ENCODE measurements at places on chromosomes 7 and 10.

DNA sequence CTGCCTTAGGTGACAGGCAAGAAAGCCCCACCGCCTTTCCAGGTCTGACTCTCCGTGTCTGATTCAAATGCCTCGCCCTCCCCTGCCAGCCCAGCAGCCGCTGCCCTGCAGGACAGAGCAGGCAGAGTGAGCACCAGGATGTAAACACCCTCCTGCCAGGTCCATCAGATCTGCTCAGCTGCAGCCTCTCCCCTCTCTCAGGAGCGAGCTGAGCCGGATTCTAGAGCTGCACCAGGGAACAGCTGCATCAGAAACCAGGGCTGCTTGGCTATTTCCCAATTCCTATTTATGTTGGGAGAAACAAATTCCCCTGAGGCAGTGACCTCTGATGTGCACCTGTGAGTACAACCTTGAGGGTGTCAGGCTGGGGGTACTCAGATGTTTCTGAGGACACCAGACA lies 121.5 kb upstream of the ZMIZ1 start:
- DNase-seq, result no peak

DNA sequence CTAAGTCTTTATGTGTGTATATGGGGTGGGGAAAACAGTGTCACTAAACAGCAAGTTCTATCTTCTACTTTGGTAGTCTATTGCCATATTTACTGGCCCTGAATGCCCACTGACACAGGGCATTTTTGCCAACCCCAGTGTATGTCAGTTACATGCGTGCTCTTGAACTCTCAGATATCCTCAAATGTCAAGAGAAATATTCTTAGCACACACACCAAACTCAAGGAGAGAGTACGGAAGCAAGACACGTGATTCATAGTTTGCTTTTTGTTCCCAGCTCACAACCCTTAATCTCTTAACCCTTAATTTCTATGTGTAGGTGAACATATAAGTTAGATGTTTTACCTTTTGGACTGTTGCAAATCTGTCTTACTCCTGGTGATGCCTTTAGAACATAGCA lies 39.3 kb downstream of the EPC1 start:
- no peak for DNase-seq

GRCh38 chr10:11448545-11449244 lies 162.8 kb downstream of the USP6NL start:
- no peak for DNase-seq

- no peak for DNase-seq
Measured at GRCh38 chr7:150408393-150409299, 29.5 kb downstream of the ZNF775 start.

GRCh38 chr10:127874671-127875448 lies 17.9 kb downstream of the CLRN3 start:
- no peak for DNase-seq

GRCh38 chr7:39247576-39247975 lies 269.9 kb downstream of the POU6F2 start:
- DNase-seq, result no peak

DNA sequence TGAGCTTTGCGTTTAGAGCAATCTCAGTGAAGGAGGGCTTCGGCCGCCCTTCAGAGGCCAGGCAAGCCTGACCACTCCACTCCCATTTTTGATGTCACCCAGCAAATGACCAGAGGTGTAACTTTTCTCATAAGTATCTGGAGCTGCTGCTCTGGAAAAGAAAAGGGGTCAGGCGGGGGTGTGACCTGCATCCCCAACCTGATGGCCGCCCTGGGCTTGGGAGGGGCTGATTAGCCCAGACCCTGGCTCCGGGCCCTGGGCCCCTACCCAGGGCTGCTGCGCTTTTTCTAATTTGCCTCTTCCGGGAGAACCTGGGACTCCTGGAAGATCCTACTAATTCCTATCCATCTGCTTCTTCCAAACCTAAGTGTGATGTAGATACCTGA lies 9.6 kb upstream of the EBF3 start:
- no peak for DNase-seq

DNA sequence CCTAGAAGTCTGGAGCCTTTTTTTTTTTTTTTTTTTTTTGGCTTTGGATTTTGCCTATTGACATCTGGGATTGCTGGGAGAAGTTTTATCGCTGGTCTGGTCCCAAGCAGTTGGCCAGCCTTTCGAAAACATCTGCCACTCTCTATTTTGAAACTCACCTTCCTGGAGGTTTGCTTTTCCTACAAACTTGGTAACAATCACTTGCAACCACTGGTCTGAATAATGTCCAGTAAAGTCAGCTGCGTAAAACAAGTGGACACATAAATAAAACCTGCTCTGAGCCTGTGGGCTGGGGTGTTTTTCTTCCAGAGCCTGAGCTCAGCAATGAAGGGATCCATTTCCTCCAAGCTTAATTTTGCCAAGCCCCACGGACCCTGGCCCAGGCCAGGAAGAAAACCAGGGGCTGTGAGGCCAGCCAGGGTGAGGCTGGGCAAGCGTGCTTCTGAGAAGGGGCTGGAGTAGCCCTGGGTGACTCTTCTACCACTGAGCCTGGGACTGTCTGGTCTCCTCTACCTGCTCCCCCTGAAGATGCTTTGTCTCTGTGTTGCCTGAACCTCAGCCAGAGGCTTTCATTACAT lies 202.2 kb downstream of the GFRA1 start:
- no peak for DNase-seq

- no peak for DNase-seq
Measured at GRCh38 chr10:128281861-128282260, 155.6 kb upstream of the MKI67 start.

- DNase-seq, result no peak
Measured at GRCh38 chr7:39535720-39536119, 30.5 kb upstream of the YAE1 start.

- DNase-seq, result no peak
Measured at GRCh38 chr7:16399265-16399831, 22.0 kb downstream of the CRPPA start.

DNA sequence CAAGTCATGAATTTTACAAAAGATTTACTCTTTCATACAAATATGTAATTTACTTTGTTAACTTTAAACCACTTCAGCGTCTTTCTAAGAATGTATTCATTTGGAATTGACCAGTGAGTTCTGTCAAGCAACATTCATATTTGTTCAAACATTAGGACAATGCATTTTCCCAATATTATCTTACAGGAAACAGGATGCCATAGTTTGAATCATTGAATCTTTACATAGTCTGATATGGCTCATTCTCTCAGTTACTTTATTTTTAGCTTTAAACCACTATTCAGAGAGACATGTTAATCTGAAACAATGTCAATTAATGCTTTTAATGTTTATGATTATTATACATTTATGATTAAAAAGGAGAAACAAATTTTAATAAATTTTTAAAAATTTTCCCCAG lies 21.1 kb upstream of the MEOX2 start:
- no peak for DNase-seq

- DNase-seq, result no peak
Measured at GRCh38 chr10:70967591-70968587, 79.5 kb upstream of the PCBD1 start.

DNA sequence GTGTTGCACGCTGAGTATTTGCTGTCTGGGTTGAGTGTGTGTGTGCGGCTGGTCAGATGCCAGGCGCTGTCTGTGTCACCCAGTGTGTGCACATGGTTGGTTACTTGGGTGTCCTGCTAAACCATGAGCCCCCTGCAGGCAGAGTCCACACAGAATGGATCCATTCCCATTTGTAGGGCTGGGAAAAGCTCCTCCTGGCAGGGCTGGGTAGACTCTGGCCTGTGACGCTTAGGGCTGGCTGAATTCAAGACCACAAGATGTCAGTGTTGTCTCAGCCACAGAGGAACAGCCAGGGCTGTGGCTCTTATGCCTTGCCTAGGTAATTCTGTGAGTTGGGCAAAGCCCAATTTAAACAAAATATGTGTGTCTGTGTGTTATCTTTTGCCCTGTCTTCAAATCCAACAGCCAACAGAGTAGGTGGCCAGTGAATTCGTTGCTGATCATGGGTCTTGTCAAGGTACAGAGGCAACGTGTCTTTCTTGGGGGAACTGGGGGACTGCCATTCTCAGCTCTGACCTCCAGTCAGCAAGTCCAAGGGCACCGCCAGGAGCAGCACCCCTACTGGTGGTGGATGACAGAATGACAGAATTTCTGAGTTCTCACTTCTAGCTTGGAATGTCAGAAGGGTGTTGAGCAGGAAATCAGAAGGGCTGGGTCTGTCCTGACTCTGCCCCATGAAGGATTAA lies 285.1 kb downstream of the CCSER2 start:
- DNase-seq, result no peak

GRCh38 chr10:18332048-18332447 lies 191.8 kb downstream of the CACNB2 start:
- no peak for DNase-seq

- DNase-seq, result no peak
Measured at GRCh38 chr10:26528715-26529393, 90.7 kb downstream of the APBB1IP start.

GRCh38 chr7:139105484-139105883 lies 4.0 kb downstream of the ZC3HAV1 start:
- no peak for DNase-seq

DNA sequence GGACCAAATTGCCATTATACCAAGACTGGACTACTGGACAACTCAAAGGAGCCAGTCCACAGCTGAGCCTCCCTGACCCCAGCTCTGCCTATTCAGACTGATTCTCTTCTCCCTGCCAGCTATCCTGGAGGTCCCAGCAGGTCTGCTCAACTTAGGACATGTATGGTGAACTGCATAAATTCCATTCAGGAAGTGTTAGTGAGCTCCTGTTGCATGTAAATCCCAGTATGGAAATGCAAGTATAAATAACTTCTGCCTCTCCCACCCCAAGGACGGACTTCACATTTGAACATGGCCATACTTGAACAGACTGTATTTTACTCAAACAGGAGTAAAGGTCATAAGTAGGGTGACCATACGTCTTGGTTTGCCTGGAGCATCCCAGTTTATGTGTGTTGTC lies 128.4 kb downstream of the CHCHD3 start:
- no peak for DNase-seq

DNA sequence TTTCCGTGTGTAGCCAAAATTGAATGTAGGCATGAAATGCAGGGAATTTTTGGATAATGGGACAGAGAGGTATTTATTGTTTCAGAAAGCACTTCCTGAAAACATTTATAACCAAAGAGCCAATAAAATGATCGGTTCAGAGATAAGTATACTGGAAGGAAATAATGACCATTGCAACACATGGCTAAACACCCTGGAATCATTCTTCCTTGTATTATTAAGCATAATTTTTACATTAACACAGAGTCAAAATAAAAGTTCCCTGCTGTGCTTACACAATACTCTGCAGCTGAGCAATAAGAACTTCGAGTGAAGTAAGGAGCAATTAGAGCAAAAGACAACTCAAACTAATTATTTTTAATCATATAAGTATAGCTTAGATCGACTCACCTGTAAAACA lies 648.3 kb downstream of the TNS3 start:
- DNase-seq, result no peak

GRCh38 chr10:129411393-129411705 lies 55.7 kb upstream of the MGMT start:
- DNase-seq, result no peak

- no peak for DNase-seq
Measured at GRCh38 chr10:88881320-88881719, 1.3 kb downstream of the STAMBPL1 start.

GRCh38 chr7:28397141-28397540 lies 15.2 kb upstream of the CREB5 start:
- no peak for DNase-seq

DNA sequence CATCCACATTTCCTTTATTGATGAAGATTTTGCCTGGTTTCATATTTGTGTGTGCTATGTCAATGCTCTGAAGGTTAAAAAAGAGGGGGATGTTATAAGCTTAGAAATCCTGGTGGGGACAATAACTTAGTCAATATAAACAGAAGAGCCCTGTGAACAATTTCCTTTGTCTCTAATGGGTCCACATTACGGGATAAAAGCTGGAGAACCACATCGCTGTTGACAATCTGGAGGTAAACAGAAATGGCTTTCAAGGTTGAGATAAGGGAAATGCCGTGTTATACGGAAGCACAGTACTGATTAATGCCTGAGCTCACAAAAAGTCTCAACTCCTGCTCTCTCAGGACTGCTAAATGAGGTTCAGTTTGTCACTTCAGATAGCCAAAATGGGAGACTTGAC lies 16.8 kb downstream of the ASAH2 start:
- no peak for DNase-seq

DNA sequence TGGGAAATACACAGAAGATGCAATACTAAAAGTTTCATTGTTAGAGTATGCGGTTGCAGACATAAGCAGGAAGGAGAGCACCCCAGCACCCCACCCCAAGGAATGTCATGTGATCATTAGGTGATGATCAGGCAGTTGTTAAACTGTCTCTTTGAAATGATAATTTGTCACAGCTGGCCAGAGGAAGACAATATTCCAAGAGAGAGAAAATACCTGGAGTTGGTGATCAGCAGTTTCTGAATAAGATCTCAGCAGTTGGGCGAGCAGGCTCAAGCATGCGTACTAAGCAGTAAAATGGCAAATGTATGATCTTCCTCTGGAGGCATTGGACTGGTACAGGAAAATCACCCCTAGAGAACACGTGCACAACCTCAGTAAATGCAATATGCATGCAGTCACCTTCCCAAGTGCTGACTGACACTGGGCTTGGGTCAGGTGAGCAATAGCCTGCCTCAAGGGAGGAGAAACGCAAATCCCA lies 250.1 kb upstream of the MBL2 start:
- DNase-seq, result no peak

DNA sequence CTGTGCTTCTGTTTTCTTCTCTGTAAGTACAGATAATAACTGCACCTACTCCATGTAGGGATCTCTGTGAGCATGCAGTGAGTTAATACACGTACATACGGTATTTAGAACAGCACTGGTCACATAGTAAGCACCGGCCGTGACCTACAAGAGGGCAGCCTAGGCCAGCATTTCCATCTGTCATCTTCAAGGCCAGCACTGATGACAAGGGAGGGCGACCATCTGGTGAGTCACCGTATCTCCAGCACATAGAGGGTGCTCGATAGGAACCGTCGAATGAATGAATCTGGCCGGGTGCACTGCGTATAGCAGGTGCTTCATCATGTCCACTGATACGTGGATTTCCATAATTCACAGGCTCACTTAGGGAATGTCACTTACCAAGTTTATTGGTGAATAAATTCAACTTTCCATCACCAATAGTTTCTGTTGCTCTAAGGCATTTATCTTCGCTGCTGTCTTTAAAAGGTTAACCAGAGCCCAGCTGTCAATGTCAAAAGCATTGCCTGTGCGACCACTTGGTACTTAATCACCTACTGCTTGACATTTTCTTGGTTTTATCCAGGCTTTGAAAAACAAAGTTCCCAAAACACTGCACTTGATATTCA lies 8.3 kb downstream of the NOD1 start:
- no peak for DNase-seq

DNA sequence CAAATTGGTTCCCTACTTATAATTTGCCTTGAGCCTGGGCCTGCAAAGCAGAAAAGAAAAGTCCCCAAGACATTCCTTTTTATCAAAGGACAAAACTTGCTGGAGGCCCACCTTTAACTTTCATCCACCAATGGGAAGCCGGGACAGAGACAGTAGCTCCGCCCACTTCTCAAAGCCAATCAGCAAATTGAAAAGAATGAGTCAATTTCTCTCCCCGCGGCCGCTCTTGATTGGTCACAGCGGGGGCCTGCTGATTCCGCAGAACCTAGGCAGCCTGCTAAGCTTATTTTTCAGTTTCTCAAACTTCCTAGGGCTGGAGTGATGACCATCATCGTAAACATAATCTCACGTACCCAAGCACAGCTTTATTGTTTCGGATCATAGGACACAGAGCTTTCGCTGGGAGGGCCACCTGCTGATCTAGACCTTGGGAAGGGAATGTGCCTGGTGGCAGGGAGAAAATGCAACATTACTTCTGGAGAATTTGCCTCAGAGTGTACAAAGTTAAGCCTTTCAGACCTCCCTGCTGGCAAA lies at the start of gene SLC13A4:
TSS of gene SLC13A4 (minus strand) at position 51 of the 534 bp plus-strand sequence. CDS start 690 bp downstream, outside the sequence.
- DNase-seq, result no peak
